Fibroblast of skin of right biceps (primary cell): ENCODE measurements at places on chromosomes 3 and 15.
A peak's percentile ranks its signal among the peaks of the same experiment; 100 is the strongest.

- DNase-seq: peak; percentile 55
These were observed 16.5 kb upstream of the TLE3 start for GRCh38 chr15:70114221-70114620.

GRCh38 chr3:85939074-85939482 lies 980.3 kb downstream of the CADM2 start:
- peak; percentile 8 for DNase-seq

DNA sequence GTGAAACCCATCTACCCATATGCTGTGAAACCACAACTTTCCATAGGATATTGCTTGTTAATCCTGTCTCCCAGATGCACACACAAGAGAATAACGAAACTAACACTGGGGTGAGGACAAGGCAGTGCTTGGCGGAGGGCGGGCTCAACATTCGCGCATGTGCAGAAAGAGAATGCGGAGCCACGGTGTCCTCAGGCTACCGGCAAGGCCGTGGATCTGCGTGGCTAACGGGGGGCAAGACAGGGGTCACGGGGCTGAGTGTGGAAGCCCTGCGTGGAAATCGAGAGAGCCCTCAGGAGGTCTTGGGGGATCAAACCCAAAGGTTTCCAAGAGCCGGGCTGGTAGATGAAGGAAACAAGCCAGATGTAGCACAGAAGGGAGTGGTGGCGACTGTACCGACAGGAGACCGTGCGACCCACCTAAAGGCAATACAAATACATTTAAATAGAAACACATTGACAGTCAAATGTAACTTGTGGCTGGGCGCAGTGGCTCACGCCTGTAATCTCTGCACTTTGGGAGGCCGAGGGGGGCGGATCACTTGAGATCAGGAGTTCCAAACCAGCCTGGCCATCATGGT lies 48.5 kb upstream of the TRA2B start:
- DNase-seq: peak; percentile 66

DNA sequence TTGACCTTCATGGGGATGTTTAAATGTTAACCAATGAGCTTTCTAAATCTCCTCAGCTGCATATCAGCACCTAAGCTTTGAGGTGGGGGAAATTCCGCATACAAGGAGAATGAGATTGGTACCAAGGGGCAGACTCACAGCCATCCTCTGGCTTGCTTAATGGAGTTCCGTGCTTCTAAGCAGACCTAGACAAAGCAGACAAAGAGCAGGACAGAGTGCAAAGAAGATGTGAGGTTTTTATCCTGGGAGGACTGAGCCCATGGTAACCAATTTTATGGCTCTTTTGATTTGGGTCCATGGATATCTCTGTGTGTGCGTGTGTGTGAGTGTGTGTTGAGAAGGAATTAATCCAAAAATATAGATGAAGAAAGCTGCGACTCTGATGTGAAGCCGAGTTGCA lies 7.5 kb downstream of the TAFA4 start:
- DNase-seq: no peak

DNA sequence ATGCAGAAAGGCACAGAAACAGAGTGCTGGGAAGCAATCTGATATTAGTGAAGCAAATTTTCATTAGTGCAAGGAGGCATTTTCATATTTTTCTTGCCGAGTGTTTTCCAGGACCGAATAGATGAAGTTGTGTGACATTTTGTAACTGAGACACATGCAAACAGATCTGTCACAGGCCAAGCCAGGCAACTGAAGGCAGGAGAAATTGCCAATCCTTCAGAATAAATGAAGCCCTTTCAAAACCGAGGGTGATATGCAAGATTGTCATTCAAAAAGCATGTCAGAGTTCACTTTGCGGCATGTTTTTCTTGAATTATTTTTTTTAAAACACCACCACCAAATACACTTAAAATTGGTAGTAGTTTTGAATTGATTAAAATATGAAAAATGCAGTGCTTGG lies 6.2 kb downstream of the LMOD3 start:
- no peak for DNase-seq

DNA sequence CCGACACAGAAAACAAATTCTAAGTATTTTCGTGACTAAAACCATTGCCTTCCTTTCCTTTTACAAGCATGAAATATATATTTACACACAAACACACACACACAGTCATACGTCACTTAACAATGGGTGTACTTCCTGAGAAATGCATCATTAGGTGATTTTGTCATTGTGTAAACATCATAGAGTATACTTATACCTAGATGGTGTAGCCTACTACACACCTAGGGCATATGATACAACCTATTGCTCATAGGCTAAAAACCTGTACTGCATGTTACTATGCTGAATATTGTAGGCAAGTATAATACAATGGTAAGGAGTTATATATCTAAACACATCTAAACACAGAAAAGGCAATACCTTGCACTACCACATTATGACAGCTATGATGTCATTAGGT lies 28.6 kb downstream of the COL6A5 start:
- DNase-seq: no peak

DNA sequence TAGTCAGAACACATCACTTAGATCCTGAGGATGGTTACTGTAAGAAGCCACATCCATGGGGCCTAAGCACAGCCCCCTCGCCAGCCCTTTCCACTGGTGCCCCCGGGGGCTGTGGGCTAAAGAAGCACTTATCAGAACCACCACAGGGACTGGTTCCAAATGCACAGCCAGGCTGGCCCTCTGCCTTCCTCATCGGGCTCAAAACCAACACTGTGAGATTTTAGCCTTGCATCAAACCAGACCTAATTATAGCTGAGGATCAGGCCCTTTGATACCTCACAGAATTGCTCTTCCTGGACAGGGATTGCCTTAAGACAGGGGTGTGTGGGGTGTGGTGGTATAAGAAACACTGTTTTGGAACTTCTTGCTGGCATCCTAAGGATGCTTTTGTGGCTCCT lies 23.7 kb downstream of the SRPRB start:
- DNase-seq: no peak

DNA sequence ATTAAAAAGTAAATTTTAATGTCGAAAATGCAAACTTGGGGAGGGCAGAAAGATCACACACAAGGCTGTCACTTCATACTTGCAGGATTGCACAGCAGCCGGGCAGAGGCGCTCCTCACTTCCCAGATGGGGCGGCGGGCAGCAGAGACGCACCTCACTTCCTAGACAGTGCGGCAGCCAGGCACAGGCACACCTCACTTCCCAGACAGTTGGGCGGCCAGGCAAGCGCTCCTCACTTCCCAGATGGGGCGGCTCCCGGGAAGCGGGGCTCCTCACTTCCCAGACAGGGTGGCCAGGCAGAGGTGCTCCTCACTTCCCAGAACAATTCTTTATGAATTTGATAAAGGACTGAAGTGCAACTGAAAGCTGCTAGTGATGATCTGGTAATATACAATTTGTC lies 21.2 kb downstream of the RLBP1 start:
- DNase-seq: no peak

GRCh38 chr15:51075364-51075763 lies 19.3 kb downstream of the TNFAIP8L3 start:
- no peak for DNase-seq

GRCh38 chr3:4894891-4895530 lies 84.2 kb upstream of the BHLHE40 start:
- no peak for DNase-seq

- peak; percentile 92 for DNase-seq
These were observed 90.3 kb downstream of the FMN1 start for GRCh38 chr15:33104212-33104611.

- no peak for DNase-seq
These were observed 147.1 kb upstream of the GBE1 start for GRCh38 chr3:81908561-81908960.

DNA sequence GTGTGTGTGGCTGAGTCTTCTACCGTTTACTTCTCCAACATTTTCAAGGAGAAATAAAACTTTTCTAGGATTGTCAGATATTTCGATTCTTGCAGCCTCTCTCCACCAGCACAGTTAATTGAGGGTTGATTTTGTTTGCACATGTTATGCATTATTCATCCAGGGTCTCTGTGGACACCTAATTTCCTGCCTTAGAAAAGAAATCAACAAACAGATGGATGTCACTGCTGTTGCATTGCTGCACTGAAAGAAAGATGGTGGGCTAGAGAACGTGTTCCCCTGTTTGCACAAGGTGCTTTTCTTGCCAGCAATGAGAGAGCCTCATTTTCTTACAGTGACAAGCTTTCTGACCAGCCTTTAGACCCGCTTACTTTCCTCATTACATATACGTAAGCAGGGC lies 150.0 kb downstream of the CLSTN2 start:
- DNase-seq: no peak

GRCh38 chr15:68205558-68205944 lies 419 bp upstream of the CALML4 start:
- DNase-seq: no peak

- DNase-seq: no peak
These were observed 11.5 kb upstream of the DNASE1L3 start for GRCh38 chr3:58222161-58222724.

- no peak for DNase-seq
These were observed 91.5 kb downstream of the ITPR1 start for GRCh38 chr3:4584456-4585249.

- DNase-seq: peak; percentile 82
These were observed 438.7 kb upstream of the KCNMB2 start for GRCh38 chr3:178097576-178097975.

DNA sequence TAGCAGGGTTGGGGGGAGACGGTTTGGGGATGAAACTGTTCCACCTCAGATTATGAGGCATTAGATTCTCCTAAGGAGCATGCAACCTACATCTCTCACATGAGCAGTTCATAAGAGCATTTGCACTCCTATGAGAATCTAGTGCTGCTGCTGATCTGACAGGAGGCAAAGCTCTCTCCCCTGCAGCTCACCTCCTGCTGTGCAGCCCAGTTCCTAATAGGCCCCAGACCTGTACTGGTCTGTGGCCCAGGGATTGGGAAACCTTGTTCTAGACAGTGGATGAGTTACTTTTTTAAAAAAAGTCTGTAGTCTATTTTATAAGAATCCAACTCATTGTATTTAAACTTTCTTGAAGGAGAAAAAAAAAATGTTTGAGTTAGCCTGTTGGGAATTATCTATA lies 100.0 kb downstream of the HHLA2 start:
- no peak for DNase-seq

DNA sequence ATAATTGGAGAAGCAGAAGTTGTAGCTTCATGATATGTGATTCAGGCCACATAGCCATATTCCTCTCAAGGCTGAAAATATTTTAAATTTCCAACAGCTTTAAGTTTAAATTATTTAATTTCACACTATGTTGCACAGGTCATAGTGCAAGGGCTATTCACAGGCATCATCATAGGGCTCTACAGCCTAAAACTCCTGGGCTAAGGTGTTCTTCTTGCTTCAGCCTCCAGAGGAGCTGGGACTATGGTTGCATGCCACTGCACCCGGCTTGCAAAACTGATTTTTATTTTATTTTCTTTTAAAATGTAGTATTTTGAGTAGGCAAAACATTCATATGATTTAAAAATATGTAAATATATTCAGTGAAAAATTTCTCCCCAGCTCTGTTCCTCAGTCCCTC lies 6.0 kb upstream of the CEP97 start:
- DNase-seq: no peak

- DNase-seq: no peak
These were observed 116.8 kb downstream of the TPRG1 start for GRCh38 chr3:189288348-189289235.

DNA sequence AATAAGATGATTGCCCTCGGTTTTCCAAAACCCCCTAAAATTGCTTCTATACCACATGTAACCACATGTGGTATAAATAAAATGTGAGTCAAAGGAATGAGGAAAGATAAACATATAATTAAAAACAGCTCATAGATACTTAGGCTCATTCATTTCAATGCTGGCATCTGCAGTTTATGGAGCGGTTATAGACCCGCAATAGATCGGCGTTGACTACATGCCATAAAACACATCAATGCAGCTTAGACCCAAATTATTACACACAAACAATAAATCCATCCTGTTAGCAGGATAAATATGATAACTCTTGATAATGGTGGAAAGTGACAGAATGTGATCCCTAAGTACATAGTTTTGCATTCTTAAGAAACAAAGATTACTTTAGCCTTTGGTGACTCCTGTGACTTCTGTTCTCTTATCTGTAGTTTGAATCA lies 143.7 kb downstream of the NR2F2 start:
- no peak for DNase-seq

DNA sequence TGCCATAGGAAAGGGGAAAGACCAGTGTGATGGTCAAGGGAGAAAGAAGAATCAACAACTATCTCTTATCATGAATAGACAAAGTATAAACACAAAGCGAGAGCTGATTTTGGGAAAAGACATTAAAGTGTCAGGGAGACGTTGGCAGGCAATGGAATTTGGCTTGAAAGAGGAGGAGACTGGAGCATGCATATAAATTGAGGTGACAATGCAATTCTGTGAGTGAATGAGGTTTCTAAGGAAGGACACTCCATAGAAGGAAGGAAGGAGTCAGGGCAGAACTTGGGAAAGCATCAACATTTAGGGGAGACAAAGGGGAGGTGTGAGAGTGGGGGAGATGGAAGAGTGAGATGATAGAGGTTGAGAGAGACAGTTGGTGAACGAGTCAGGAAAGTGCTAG lies 543.0 kb upstream of the TBL1XR1 start:
- DNase-seq: no peak

DNA sequence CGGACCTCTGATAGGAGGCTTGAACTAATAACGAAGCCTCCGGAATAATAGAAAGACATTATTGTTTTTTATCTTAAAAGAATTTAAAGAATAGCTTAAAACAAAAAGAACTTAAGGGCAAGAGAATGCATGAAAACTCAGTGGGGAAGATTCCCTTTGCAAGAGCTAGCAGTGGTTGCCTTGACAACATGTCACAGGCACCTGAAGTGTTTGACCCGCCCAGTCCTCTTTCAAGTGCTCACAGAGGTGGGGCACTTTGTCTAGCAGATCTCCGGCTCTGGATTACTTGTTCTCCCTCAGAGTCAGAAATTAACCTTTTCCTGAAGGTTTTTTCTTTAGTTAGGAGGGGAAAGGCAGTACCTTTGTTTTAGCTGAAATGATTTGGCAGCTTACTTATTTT lies 37.8 kb downstream of the LARS2 start:
- no peak for DNase-seq

GRCh38 chr3:167657684-167658225 lies 4.0 kb upstream of the WDR49 start:
- no peak for DNase-seq

DNA sequence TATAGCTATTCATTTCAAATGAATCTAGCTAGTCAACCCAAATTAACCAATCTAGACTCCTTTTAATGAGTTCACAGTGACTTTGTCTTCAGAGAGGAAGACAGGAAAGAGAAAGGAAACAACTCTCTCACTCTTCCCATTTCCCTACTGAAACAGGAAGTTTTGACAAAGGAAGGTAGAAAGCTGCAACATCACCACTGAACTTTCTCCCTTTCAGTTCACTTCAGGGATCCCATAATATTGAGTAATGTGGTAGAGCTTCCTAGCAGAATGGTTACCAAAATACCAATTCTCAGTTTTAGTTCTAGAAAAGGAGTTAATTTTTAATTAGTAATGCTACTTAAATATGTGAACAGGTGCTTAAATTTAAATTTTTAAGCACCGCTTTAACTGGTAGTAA lies 7.5 kb downstream of the VPS13C start:
- DNase-seq: no peak

GRCh38 chr3:65702202-65702601 lies 336.5 kb downstream of the MAGI1 start:
- no peak for DNase-seq
